ENCODE measurements at places on chromosomes 5 and 9. TPM values are rescaled to one million over a fixed set of nuclear protein-coding genes. Genes with fewer than 3 reads are reported as not detected.

DNA sequence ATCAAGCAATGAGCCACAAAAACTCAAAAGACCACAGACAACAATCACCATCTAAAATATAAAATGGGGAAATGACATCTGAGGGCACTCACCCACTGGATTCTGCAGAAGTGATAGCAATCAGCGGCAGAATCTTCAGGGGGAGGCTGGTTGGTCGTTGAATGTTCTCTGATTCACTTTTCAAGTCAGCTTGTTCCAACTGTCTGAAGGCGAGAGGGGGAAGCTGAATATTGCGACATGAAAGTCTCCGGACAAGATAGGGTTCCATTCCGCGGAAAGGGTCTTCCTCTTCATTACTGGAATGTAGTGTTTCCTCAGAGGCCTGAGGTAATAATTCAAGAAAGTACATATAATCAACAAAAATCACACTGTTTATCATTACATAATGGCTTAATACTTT is 94.9 kb upstream of the PDE4D start:
- no peaks in the 10 kb centered on the region for H3K36me3 ChIP-seq
- H3K27ac ChIP-seq = no peak overlapping the region
- H3K27me3 ChIP-seq = no peaks in the 10 kb centered on the region
- no peaks in the 10 kb centered on the region for H3K4me1 ChIP-seq
- DNase-seq = no peak

DNA sequence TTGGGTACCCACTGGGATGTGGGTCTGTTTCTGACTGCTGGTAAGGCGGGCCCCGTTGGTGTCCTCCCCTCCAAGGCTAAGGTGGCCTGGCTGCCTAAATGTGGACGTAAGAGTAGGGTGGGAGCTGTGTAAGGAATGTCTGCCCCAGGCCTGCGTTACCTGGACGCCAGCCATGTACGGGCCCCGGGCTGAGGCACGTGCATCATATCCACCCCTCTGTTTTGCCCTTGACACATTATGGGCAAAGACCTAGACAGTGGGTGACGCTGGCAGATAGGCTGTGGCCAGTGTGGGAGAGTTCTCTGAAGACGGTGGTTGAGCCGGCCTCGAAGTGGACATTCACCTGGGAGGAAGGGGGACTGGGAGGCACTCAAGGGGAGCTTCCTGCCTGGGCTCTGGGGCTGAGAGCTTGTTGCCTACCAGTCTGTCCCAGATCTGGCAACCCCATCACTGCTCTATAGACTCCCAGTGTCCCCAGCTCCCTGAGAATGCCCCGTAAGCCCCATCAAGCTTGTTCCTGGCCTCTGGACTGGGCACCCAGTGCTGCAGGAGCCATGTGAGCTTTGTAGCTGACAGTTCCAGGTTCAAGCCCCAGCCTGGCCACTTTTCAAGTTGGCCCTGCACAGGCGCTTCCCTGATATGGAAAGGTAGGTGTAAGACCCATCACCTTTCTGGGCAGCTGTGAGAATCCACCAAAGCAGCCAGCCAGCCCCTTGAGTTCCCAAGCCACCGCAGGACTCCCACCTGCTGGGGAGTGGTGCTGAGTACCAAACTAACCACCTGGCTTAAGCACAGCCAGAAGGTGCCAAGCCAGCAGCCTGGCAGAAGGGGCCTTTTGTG is 3.2 kb upstream of the PRR7 start:
- H3K27ac ChIP-seq = no peak overlapping the region
- no peaks in the 10 kb centered on the region for H3K4me1 ChIP-seq
- H3K4me3 ChIP-seq = no peak overlapping the region
- H3K27me3 ChIP-seq = peaks cover 9% of the 10 kb centered on the region

DNA sequence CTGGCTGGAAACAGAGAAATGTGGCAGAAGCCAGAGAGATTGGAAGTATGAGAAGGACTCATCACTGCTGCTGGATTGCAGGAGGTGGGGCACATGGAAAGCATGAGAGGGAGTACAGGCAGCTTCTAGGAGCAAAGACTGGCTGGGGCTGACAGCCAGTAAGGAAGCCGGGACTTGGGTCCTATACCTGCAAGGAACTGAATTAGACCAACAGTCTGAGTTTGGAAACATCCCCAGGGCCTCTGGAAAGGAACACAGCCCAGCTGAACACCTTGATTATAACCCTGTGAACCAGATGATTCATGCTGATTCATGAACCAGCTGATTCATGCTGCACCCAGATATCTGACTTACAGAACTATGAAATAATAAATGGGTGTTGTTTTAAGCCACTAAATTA is 93.4 kb downstream of the OSTF1 start:
- no peaks in the 10 kb centered on the region for H3K4me1 ChIP-seq
- no peak for DNase-seq
- peaks cover 9% of the 10 kb centered on the region for H3K36me3 ChIP-seq

The LCN1 gene
- not detected for polyA plus RNA-seq

Measured in lung (tissue), 17 donors.